ENCODE measurements at places on chromosomes 3 and 15. TPM values are rescaled to one million over a fixed set of nuclear protein-coding genes. Genes with fewer than 3 reads are reported as not detected.
A peak's percentile ranks its signal among the peaks of the same experiment; 100 is the strongest.

- no peak overlapping the region for H3K4me3 ChIP-seq
- H3K4me1 ChIP-seq = peaks cover 7% of the 10 kb centered on the region
- H3K27me3 ChIP-seq = no peaks in the 10 kb centered on the region
- H3K36me3 ChIP-seq = no peaks in the 10 kb centered on the region
Observed at GRCh38 chr3:72487078-72487765, 361.0 kb downstream of the SHQ1 start.

GRCh38 chr15:91027677-91028076 is 5.3 kb upstream of the VPS33B start:
- H3K4me3 ChIP-seq = no peak overlapping the region
- no peak for DNase-seq
- no peak overlapping the region for H3K27ac ChIP-seq
- H3K27me3 ChIP-seq = no peaks in the 10 kb centered on the region
- H3K4me1 ChIP-seq = peaks cover 9% of the 10 kb centered on the region
- no peaks in the 10 kb centered on the region for H3K36me3 ChIP-seq

Gene NANOGP8
- not detected for polyA plus RNA-seq

DNA sequence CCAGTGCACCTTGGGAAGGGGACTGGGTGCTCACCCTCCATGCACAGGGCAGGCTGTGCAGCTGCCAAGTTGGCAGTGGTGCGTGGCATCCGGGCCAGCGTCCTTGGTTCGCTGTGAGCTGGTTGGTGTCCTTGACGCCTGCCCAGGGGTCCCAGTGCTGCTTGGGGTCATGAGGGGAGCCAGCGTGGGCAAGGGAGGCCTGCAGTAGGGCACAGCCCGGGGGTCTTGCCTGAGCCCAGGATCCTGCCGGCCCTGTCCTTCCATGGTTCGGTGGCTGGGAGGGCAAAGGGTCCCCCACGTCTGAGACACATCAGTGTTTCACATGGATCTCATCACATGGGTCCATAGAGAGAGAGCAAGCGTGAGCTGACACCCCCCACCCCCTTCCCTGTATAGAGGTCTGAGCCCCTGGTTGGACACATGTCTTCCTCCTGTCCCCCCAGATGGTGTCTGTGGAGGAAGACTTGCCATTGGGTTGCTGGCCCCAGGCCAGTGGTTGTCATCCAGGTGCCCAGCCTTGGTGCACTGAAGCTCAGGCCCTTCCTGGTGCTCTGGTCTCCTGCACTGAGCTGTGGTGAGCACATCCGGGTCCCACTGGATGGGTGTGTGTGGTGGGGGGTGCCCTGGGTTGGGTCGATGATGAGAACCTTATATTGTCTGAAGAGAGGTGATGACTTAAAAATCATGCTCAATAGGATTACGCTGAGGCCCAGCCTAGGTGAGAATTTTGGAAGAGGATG is 232.3 kb downstream of the SNRPN start:
- no peaks in the 10 kb centered on the region for H3K36me3 ChIP-seq
- H3K4me1 ChIP-seq = no peaks in the 10 kb centered on the region
- peak; percentile 13 for DNase-seq
- no peak overlapping the region for H3K27ac ChIP-seq
- H3K27me3 ChIP-seq = no peaks in the 10 kb centered on the region

- no peak for DNase-seq
- peaks cover 6% of the 10 kb centered on the region for H3K36me3 ChIP-seq
- no peaks in the 10 kb centered on the region for H3K4me1 ChIP-seq
- no peak overlapping the region for H3K27ac ChIP-seq
Observed at GRCh38 chr15:42315521-42315920, 42.3 kb upstream of the TMEM87A start.

GRCh38 chr3:123018683-123019082 is 8.9 kb downstream of the SEMA5B start:
- H3K27me3 ChIP-seq = peaks cover 4% of the 10 kb centered on the region
- H3K36me3 ChIP-seq = no peaks in the 10 kb centered on the region
- H3K27ac ChIP-seq = no peak overlapping the region
- H3K4me1 ChIP-seq = no peaks in the 10 kb centered on the region
- no peak overlapping the region for H3K4me3 ChIP-seq

DNA sequence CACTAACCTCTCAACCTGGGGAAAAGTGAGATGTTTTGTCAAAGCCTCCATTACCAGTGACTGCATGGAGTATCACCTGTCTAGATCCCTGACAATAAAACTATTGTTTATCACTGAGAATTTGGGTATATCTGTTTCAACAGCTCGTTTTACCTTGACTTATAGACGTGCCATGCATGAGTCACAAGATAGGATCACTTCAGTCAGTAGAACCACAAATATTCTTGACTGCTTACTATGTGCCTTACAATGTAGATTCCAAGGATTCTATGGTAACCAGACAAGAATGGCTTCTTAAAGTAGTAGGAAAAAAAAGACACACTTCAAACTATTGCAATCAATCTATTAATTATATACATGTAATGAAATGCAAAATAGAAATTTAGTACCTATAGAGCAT is 55.7 kb upstream of the GRM7 start:
- DNase-seq = no peak
- H3K4me3 ChIP-seq = no peak overlapping the region
- H3K36me3 ChIP-seq = no peaks in the 10 kb centered on the region
- H3K4me1 ChIP-seq = no peaks in the 10 kb centered on the region
- H3K27me3 ChIP-seq = no peaks in the 10 kb centered on the region

GRCh38 chr3:195087328-195087727 is 183.6 kb downstream of the XXYLT1 start:
- DNase-seq = no peak
- no peak overlapping the region for H3K4me3 ChIP-seq
- H3K27me3 ChIP-seq = no peaks in the 10 kb centered on the region
- H3K36me3 ChIP-seq = no peaks in the 10 kb centered on the region
- no peak overlapping the region for H3K27ac ChIP-seq

DNA sequence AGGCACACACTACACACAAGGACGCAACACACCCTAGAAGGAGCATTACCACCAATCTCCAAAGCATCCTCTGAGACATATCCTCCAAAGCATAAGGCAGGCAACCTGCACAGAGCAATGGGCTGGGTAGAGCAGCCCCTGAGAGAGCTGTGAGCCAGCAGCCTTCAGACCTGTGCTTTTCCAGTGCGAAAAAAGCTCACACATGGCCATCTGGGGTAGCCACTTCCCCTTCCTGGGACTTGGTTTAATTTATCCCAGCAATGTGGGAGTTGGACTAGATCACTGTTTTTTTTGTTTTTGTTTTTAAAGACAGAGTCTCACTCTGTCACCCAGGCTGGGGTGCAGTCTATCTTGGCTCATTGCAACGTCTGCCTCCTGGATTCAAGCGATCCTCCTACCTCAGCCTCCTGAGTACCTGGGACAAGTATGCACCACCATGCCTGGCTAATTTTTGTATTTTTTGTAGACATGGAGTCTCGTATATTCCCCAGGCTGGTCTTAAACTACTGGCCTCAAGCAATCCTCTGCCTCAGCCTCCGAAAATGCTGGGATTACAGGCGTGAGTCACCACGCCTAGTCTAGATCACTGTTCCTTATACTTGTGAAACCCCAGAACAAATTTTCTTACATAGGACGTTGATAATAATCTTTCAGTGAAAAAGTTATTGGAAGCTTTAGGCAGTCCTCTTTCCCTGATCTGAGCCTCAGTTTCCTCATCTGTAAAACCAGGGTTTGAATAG is 18.9 kb downstream of the PTPN23 start:
- no peak overlapping the region for H3K4me3 ChIP-seq
- H3K27ac ChIP-seq = no peak overlapping the region

Gene NTRK3
- not detected for polyA plus RNA-seq

Gene SPATA12
- polyA plus RNA-seq = not detected

Gene PP2D1
- 0.40 TPM for polyA plus RNA-seq

- H3K27me3 ChIP-seq = no peaks in the 10 kb centered on the region
- no peak overlapping the region for H3K27ac ChIP-seq
- no peaks in the 10 kb centered on the region for H3K4me1 ChIP-seq
- no peak overlapping the region for H3K4me3 ChIP-seq
- H3K36me3 ChIP-seq = no peaks in the 10 kb centered on the region
Observed at GRCh38 chr3:132042681-132043080, 7.9 kb upstream of the CPNE4 start.

Gene CYP1A2
- not detected for polyA plus RNA-seq

Gene LYZL4
- not detected for polyA plus RNA-seq

- H3K27ac ChIP-seq = no peak overlapping the region
- H3K4me3 ChIP-seq = no peak overlapping the region
- H3K27me3 ChIP-seq = no peaks in the 10 kb centered on the region
- DNase-seq = no peak
Observed at GRCh38 chr3:161038725-161039124, 66.4 kb downstream of the B3GALNT1 start.

DNA sequence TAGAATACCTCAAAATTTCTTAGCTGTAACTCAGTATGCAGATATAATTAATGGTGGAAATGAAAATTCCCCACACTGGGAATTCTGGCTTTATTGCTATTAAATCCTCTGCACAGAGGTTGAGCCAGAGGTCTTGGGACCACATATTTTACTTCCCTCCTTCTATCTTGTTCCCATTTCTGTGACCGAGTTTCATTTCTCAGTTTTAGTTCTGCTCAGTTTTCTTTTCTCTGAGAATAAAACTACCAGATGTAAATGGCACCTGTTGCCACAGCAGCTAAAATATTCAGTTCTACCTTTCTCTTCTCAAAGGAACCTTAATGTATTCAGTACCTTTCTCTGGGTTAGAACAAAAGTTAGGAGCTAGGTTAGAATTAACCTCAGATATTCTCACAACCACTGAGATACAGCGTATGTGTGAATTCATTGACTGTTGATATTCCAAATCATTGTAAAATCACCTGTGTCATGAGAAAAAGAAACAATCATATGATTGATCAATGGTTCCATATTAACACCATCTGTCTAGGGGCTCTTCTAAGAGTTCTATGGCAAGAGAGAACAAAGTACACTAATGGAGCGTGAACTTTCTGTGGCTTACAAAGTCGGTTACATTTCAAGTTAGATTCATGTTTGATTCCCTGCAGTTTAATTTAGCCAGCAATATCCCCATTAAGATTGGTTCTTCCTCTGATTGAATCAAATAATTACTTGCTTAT is 374.1 kb downstream of the EFHB start:
- H3K4me1 ChIP-seq = no peaks in the 10 kb centered on the region
- H3K27ac ChIP-seq = no peak overlapping the region
- no peaks in the 10 kb centered on the region for H3K36me3 ChIP-seq
- DNase-seq = no peak
- H3K27me3 ChIP-seq = no peaks in the 10 kb centered on the region

Gene ISG20
- polyA plus RNA-seq = 494 TPM

GRCh38 chr3:185448107-185448506 is 50.7 kb downstream of the TMEM41A start:
- H3K36me3 ChIP-seq = no peaks in the 10 kb centered on the region
- H3K4me1 ChIP-seq = no peaks in the 10 kb centered on the region
- no peak overlapping the region for H3K4me3 ChIP-seq
- DNase-seq = no peak
- no peak overlapping the region for H3K27ac ChIP-seq

Gene UMPS
- polyA plus RNA-seq = 18.4 TPM

- no peak for DNase-seq
- H3K27ac ChIP-seq = no peak overlapping the region
- no peak overlapping the region for H3K4me3 ChIP-seq
- H3K4me1 ChIP-seq = peaks cover 4% of the 10 kb centered on the region
Observed at GRCh38 chr3:40387895-40388254, 891 bp downstream of the ENTPD3 start.

DNA sequence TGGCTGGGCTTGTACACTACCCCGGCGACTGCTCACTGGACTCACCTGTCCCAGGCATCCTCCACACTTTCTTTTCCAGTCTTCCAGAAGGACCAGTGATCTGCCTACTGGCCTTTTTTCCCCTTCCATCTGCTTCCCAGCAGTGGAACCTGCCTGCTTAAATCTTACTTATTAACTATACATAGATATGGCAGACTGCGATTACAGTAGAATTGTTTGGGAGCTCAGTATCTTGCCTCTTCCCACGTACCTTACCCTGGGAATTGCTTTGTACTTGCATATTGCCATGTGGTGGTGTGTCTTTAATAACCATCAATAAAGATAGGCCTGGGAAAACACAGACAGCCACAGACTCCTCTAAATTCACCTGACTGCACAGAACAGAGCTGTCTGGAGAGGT is 11.8 kb upstream of the HES1 start:
- H3K36me3 ChIP-seq = no peaks in the 10 kb centered on the region
- no peak overlapping the region for H3K27ac ChIP-seq
- H3K4me3 ChIP-seq = no peak overlapping the region

Gene FBXL2
- 0.29 TPM for polyA plus RNA-seq
